HCT116 (cell line): ENCODE measurements at places on chromosomes 2 and 18.

DNA sequence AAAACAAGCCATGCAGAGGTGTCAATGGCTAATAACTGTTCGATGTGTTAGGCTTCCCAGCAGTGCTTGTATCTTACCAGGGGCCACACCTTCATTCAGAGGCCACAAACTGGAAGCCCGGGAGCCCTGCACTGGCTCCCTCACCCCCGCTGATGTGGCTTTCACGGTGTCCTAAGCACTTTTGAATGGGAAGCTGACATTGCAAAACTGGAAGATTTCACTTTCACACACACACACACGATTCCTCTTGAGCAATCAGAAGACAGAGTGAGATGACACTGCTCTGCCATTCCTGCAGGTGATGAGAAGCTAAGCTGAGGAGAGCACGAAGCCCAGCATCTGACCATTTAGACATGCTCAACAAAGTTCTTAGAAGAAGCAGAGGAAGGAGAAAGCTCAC, 8.6 kb upstream of the ZNF407 start:
- no peak for DNase-seq

- DNase-seq: no peak
These were observed 138.8 kb upstream of the SP5 start for GRCh38 chr2:170576296-170576695.

DNA sequence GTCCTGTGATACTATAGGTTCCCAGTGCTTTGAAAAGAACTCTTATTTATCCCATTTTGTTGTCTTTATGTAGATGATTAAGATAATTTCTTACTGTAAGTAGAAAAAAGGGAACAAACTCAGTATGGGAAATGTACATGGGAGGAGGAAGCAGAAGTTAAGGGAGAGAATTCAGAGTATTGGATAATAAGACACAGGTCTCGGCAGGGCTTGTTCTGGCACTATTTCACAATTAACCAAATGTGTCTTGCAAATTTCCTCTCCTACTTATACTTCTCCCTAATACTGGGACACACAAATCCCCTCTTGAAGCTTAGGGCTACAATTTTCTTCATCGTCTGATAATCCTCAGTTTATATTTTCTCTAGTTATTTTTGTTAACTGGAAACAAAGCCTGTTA, 744.0 kb downstream of the ADCYAP1 start:
- DNase-seq: no peak

DNA sequence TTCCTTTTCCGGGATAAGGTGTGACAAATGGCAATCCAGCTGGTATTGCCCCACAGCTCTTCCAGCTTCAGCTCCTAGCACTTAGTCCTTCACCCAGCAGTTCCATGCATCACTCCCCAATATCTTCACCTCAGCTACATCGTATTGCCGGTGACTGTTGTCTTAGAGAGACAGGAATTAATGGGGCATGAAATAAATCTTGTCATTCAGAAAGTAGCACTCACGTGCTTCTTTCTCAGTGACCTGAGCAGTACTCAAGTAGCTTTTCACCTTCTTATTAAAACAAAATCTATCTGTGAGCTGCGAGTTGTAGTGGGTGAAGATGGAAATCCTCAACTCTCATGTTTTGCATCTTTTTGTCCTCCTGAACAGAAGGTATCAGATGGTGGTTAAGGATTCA, 72.8 kb downstream of the PTH2R start:
- DNase-seq: no peak

GRCh38 chr2:121454549-121455090, 76.1 kb upstream of the RNU4ATAC start:
- no peak for DNase-seq

- DNase-seq: no peak
These were observed 193.8 kb upstream of the MMADHC start for GRCh38 chr2:149781263-149781808.

DNA sequence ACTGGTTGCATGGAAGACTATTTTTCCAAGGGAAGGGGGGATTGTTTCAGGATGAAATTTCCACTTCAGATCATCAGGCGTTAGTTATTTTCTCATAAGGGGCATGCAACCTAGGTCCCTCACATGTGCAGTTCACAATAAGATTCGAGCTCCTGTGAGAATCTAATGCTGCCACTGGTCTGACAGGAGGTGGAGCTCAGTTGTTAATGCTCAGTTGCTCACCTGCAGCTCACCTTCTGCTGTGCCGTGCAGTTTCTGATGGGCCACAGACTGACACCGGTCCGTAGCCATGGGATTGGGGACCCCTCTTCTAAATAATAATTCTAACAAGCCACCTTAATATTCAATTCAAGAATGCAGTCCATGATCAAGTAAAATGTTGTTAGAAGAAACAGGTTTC, 34.9 kb downstream of the PLCL1 start:
- DNase-seq: no peak

- peak; percentile 48 for DNase-seq
These were observed 10.6 kb upstream of the GALNT5 start for GRCh38 chr2:157246765-157247407.

DNA sequence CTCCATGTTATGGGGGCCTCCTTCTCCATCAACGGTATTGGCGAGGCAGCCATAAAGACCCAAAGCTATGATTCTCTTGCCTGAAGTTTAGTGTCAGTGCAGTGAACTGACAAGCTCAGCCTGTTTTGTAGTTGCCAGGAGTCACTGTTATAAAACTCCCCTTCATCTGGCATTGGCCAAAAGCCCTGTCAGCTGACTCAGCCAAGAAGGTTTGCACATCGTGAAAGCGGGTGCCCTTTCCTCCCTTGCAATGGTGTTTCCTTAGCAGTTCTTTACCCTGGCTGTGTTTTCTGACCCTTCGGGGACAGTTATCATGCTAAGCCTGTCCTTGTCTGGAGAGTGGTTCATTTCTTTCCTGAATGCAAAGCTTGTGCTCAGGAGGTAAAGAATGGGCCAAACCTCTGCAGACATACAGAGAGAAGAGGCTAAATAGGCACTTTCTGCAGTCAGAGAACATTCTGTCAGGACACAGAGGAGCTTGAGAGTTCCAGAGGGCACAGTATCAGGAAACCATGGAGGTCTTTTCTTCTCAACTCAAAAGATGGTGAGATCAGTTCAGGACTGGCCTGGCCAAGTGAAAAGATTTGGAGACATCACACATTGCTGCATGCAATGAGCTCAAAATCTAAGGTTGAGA, 414.2 kb downstream of the ZNF521 start:
- DNase-seq: no peak

GRCh38 chr2:70715071-70715985, 52.7 kb downstream of the ADD2 start:
- DNase-seq: no peak

GRCh38 chr18:76571689-76572088, 76.6 kb upstream of the ZNF516 start:
- no peak for DNase-seq

- DNase-seq: no peak
These were observed 493.0 kb downstream of the PLCL1 start for GRCh38 chr2:198297350-198297749.

- DNase-seq: no peak
These were observed 13.0 kb downstream of the POMC start for GRCh38 chr2:25155401-25155800.

DNA sequence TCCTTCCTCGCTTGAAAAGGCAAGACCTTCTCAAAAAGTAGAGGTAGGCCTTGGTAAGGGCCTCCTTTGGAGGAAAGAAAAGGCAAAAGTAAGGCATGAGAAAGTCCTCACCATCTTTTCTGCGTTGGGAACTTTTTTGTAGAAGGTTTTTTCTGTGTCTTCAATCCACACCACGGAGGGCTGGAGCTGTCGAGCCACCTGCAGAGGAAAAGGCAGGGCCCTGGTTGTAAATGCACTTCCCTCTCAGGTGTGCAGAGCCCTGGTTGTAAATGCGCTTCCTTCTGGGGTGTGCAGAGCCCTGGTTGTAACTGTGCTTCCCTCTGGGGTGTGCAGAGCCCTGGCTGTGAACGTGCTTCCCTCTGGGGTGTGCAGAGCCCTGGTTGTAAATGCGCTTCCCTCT, 80.2 kb upstream of the ASB18 start:
- no peak for DNase-seq

DNA sequence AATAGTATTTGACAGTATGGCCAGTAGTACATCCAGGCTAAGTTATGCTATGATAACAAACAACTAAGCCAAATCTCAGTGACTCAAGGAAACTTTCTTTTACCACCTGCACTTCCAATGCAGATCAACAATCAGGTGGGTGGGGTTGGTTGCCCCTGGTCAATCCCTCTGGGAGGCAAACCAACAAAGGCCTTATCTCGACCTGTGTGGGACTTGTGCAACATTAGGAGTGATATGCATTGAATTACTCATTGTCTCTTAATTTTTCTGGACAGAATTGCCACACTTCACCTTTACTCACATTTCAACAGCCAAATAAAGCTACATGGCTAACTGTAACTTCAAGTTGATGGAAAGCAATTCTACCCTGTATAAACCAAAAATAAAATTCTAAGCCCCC, 1049.3 kb upstream of the CDH2 start:
- DNase-seq: no peak

DNA sequence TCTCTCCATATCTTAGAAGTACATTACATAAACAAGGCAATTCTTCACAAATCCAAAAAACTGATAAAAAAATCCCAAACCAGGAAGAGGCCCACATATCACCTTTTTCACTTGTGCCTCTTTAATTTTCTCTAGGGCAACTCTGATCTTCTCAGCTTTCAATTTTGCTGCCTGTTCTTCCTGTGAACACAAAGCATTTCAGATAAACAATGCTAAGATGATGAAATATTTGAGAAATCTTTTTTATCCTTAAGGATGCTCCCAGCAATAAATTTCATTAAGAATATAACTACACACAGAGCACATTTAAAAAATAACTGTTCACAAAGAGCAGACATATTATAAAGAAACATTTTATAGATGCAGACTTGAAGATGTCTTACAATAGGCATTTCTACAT, 73.4 kb downstream of the RAPH1 start:
- no peak for DNase-seq

GRCh38 chr18:79528846-79529245, 133.1 kb downstream of the NFATC1 start:
- peak; percentile 21 for DNase-seq

DNA sequence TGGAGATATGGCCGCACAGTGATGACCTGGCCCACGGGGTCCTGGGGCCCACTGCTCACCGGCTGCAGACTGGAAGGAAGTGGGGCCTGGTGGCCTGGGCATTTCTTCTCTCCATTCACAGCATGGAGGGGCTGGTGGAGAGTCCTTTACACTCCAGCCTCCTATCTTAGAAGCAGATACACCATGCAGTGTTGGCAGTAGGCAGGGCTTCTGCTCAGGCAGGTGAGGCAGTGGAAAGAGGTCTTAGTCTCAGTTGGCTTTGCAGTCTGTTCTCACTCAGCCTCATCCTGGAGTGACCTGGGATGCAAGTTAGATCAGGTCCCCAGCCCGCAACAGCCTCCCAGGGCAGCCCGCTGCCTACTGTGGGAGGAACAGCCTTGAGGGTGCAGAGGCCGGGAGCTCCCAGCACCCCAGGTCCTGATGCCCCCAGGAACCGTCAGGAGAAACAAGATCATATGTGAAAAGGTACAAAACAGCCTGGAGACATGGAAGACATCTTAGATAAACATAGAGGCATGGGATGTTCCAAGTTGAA, 45.8 kb upstream of the OTOS start:
- no peak for DNase-seq

DNA sequence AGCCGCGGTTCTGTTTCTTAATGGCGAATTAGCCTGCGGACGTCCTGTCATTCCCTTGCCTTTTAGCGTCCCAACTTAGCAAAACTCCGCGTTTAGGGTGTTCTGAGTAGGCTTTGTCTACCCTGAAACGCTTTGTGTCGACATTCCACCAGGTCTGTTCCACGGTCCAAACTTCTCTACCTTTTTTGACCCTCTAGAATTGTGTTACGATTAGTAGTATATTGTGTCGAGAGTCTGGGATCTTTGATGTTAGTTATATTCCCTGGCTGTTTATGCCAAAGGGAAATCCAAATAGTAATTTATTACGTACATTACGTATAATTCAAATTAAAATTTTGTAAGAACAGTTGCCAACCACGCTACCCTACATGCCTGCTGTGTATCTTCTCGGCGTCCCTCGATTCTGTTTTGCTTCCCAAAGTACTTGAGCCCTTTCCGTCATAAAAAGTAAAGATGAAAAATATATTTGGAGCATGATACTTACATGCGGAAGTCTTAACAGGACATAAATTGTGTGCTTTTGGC, 495 bp upstream of the TTC32 start:
- DNase-seq: no peak

GRCh38 chr18:69725009-69725408, 222.7 kb downstream of the CD226 start:
- no peak for DNase-seq

DNA sequence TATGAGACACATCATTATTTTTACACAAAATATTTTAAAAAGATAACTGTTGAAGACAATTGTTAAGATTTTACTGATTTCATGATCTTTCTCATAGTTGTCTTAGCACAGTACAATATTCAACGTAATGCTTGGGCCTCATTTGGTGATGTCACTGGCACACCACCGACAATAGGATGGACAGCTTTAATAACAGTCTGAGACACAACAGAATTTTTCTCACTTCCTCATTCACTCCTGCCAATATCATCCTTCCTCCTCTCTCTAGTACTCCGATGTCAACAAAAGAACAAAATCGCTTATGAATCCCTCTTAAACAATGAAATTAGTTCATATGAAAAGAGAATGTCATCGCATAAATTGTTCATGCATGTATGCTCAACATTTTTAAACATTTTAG, 461.9 kb upstream of the CDH7 start:
- no peak for DNase-seq
